ENCODE measurements at places on chromosomes 2 and 18. TPM values are rescaled to one million over a fixed set of nuclear protein-coding genes. Genes with fewer than 3 reads are reported as not detected.

- DNase-seq = peak; percentile 78
Observed at GRCh38 chr2:25228848-25229278, 60.5 kb upstream of the POMC start.

DNA sequence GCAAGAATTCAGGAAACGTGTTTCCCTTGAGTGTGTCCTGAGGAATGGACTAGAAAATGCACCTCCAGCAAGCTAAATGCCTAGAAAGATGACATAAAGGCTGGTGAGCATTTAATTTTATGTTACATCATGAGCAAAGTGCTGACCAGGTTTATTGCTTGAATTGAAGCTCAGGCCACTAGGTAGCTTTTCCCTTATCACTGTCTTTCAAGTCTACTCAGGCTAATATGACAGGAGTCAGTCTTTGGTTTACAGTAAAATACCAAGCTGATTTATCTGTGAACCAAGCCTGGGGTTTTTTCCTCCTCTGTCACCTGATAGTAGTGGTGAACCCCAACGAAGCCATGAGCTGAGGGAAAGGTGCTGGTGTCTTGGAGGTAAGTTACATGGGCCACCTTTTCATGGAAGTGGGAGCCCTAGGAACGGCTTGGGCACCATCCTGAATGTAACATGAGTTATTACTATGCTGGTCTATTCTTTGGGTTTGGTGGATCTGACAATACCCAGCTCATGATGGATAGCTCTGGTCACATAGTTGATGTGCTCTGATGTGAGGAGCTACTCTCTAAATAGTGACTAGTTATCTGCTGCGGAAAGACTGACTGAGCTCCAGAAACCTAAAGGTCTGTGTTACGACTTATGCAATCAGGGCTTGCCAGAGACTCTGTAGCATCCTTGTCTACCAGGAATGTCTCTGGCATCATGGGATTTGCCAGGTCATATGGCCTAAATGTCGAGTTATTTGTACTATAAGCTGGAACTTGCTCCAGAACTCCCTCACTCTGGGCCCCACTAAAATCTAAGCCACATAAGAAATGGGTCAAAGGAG, 39.8 kb downstream of the NUP35 start:
- no peak for DNase-seq

The PIEZO2 gene
- total RNA-seq = 0.39 TPM

DNA sequence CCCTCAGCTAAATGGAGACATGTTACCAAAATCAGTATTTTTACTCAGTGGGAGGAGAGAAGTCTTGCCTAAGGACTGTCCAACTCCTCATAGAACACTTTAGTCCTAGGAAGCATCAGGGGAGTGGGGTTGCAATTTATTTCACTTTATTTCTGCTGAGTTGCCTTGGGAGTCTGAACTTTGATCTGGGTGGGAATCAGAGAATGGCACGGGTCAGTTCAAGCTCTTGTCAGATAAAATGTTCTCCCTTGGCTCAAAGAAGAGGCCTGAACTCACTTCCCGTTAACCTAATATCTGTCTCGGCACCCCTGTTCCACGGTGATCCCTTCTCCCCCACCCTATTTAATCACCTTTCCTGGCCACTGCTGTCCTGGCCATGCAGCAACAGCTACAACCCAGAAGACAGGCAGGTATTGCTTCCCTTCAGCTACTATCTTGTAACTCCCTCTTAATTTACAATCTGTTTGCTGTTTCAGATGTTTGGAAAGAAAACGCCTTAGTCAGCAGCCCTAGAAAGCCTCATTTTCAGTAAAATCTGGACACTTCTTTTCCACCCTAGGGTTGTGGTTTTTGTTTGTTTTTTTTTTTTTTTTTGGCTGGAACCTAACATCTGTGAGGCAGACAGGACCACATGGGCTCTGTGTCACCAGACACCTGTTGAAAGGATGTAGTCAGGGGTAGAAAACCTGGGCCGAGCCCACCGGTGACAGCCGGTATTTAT, 52.5 kb downstream of the SERTAD2 start:
- no peak for DNase-seq

DNA sequence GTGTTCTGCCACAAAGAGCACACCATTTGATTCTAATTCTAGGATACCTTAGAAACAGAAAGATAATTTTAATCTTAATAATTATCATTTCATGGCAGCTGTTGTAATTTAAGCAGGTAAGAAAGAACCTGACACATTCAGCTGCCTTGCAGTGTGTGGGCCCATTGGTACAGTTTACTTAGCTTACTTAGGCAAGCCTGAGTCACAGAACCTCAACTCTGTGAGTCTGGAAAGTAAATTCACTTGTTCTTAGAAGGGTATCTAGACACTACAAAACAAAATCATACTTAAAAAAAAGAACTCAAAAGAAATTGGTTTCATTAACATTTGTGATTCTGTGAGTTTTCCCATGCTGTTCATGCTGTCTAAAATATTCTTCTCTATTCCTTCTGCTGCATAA, 956.3 kb upstream of the SLC39A10 start:
- DNase-seq = no peak

DNA sequence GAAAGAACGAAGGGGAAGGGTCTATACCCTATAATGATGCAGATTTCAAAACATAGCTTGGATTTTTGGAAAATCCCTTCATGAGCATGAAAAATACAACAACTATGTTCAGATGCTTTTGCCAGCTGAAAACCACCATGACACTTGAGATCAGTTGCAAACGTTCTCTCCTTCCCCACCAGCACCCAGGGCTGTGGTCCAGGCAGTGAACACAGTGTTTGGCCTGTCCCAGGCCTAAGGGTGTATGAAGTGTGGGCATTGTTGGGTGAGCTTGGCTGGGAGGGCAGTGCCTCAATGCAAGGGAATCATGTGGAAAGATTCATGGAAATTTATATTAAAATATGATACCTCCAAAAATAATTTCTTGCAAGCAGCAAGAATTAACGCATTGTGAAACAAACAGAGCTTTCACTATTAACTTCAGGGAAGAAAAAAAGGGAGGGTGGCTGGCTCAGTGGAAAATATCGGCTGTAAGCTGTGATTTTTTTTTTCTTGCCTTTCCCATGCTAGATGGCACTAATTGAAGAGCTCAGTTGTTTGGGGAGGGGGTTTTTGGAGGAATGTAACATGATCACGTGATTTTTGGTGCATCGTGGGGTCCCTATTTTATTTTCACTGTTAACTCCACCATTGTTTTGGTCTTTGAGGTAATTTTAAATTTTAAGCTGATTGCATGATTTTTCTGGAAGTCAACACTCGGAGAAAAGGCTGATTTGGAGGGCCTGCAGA, 52.0 kb downstream of the CDC42EP3 start:
- DNase-seq = no peak

DNA sequence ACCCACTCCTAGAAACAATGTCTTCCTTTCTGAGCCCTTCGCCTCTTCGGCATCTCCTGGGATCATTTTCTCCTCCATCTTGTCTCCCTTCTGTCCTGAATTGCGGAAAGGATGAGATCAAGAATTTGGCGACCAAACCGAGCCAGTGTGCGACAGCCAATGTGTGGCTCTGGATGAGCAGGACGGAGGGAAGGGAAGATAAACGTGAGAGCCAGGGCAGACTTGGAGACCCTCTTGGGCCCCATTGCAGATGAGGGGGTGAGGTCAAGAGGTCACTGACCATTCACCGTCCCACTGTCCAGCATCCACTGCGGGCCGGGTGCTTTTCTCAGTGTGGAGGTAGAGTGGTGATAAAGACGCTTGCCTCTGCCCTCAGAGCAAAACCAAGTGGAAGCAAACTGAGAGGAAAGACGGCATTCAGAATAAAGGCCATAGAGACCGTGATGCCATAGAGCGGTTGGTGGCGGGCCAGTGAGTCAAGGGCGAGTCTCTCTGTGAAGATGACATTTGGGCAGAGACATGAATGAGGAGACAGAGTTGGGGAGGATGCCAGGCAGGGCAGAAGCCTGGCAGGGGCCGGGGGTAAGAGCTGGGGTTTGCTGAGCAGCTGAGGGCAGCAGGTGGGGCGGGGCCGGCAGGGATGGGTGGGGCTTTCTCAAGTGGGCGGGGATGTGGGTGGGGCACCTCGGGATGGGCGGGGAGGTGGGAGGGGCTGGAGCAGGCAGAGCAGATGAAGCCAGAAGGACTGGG, 55.6 kb downstream of the ACAA2 start:
- no peak for DNase-seq

- no peak for DNase-seq
Observed at GRCh38 chr18:2237706-2238105, 333.6 kb downstream of the METTL4 start.

The LRATD1 gene
- 4.0 TPM for total RNA-seq

The INPP5D gene
- total RNA-seq = 4.9 TPM

DNA sequence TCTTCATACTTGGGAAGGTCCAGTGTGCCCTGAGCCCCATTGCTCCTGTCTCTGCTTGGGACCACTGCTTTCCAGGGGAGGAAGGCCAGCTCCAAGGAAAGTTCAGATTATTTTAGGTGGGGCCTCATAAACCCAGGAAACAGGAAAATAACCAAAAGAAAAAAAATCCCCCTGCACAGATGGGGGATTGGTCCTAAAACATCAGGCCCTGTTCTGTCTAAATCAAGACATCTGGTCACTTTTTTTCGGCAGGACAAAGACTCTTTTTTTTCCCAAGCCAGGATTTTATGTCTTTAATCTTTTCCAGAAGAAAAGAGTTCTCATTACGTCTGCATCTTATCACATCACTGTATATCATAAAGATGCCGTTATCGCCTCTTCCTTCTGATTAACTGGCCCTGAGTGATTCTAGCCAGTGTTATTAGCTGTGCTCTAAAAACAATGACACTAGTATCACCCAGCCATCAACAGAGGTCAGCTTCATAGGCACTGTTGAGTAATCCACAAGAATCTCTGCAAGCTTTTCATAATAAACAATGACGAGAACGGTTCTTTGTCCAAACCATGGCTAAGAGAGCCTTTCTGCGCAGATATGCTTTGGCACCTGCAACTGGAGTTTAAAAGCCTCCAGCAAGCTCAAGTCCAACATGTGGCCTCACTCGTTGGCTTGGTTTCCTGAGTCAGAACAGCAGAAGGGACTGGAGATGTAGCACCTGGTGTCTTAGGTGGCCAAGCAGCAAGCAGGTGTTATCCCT, 138.2 kb downstream of the VAPA start:
- DNase-seq = peak; percentile 56

The FHOD3 gene
- total RNA-seq = 285 TPM

The NDC80 gene
- total RNA-seq = 1.0 TPM

DNA sequence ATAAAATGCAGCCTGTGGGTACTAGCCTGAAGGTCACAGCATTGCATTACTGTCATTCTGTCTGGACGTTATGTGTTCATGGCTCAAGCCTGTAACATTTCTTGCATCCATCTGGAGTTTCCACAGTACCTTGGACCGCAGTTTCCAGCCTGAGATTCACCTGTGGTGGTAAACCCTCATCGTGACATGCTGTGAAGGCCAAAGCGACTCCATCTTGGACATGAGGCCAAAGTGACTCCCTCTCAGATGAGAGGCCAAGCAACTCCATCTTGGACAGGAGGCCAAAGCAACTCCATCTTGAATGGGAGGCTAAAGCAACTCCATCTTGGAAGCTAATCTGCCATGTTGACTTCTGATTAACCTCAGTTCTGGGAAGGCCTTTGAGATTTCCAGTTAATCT, 257.7 kb upstream of the MYT1L start:
- DNase-seq = no peak

DNA sequence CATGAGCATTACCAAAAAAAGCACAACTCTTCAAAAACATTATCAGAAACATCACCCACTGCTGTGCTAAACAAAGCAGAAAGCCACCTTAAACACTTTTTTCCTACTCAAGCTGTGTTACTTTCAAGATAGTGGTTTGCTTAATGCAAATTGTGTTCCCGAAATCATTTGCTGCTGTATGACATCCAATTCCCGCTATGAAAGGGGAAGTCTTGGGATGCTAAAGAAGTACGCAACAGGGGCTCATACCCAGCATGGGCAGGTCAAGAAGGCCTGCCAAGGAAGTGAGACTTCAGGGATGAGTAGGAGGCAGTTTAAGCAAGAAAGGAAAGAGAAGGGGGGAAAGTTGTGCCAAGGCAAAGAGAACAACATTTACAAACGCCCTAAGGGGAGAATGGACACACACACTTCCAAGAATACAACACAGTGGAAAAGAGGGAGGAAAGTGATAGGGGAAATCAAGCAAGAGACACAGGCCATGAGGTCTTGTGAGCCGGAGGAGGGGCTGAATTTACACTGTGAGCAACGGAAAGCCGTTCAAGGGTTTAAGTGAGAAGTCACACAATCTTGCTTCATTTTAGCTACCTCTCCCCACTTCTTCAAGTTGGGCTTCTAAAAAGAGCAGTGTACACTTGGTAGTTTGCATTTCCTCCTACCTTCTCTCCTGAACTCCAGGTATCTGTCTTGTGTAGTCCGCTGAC, 4.0 kb downstream of the PTPN2 start:
- DNase-seq = no peak

The GLI2 gene
- 4.1 TPM for total RNA-seq

GRCh38 chr2:230008708-230009066, 60.0 kb downstream of the SLC16A14 start:
- DNase-seq = no peak

DNA sequence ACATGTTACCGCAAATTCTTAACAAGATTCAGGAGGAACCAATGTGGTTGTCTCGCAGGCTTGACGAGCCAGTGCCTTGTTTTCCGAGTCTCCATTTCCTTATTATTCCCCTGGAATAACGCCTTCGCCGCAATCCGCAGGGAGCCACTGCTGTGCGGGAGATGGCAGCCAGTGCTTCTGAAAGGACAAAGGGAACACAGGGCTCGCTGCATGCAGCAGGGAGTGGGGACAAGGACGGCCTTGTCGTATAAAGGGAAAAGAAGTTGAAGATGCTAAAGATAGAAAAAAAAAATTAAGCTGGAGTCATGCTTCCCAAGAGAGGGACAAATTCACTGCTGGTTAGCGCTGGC, 221.4 kb downstream of the NDUFA10 start:
- no peak for DNase-seq

DNA sequence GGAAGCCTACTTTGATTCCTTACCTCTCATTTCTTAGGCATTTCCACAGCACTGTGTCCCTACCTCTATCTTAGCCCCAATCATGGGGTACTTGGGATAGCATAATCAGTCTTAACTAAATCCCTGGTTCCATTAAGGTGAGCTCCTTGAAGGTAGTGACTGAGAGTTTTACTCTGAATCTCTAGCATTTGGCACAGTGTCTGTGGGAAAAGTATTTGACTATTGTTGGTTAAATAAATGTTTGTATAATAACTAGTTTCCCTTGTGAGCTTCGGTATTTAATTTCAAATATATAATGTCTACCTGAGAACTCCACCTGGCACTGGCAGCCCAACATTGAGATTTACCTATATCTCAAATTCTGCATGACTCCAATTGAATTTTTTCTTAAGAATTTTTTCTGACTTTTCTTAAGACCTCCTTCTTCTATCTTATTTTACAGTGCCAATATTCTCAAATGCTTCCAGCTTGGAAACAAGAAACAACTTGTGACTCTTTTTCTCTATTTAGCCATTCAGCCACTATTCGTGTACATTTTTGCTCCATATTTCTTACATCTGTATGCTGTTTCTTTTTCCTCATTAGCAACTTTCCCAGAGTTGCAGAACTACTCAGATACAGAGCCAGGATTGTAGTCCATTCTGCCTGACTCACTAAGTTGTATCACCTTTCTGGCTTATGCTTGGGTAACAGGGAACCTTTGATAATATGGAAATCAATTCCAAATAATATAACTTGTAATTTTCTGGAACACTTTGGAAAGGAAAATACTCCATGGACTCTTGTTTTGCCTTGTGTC, 214.0 kb upstream of the NT5C1B start:
- no peak for DNase-seq
